ENCODE measurements at places on chromosomes 2 and 18.

DNA sequence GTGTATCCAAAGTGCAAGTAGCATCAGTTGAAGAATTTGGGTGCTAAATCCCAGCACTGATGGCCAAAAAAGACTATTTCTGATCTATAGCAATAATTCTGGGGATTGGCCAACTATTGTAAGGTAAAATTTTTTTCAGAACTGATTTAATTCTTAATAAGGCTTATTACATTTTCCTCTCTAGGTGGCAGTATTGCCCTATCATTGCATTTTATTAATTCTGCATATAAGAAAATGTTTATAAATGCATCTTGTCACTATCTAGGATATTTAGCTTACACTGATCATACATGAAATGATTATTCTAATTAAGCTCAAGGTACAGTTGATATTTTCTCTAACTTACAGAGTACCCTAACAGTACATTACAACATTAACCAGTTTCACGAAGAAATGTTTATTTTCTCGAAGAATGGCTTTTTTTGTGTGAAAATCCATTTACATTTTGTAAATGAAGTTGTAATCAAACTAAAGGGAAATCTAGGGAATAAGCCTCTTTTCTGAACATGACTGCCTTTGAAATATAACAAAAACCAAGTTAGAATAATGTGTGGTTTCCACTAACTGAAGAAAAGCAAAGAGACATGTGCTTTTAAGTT lies 11.0 kb downstream of the TTN start:
- peak; percentile 38 for DNase-seq

DNA sequence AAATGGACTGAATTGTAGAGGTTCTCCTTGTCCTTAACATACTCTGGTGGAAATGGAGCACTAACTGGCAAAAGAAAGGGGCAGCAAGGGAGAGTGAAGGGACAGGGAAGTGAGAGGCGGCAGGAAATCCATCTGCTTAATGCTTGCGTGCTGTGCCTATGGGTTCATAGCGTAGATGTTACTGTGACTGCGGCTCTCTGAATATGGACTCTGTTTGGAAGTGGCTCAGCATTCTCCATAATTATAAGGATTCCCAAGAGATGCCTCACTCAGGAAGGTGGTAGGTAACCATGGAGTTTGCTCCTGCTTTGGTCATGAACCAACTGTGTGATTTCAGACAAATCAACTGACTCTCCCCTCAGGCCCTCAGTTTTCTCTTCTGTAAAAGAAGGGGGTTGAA lies 50.0 kb downstream of the MYO3B start:
- DNase-seq = no peak

DNA sequence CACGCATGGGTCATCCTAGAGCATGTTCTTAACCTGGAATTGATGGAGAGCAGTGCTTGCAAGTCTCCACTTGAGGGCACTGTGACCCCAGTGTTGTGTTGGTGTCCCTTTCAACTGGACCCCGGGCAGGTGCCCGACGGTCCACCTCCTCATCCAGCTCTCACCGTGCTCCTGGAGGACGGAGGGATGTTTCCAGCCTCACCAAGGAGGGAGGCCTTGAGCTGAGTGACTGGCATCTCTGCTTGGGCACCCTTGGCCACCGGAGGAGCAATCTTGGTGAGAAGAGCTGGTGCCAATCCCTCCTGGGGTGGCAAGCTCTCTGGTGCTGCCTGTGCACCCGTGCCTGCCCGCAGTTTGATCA lies 45.4 kb upstream of the ASB18 start:
- no peak for DNase-seq

- peak; percentile 75 for DNase-seq
Observed at GRCh38 chr2:40095000-40095399, 315.9 kb upstream of the THUMPD2 start.

DNA sequence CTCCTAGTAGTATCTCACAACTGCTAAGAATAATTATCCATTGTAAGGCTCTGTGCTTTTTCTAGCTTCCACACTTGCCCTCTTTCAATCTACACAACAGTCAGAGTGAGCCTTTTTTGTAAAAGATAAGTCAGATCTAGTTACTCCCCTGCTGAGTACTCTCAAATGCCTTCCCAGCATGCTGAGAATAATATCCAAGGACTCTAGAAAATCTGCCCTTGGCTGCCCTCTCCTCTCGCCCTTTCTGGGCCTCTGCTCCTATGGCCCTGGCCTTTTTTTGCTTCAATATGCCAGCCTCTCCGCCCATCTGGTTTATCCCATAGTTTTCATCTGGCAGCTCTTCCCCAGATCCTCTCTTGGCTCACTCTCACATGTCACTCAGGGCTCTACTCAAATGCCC lies 455.9 kb upstream of the UBE2E3 start:
- DNase-seq = peak; percentile 2

- DNase-seq = peak; percentile 64
Observed at GRCh38 chr2:17857021-17857420, 21.4 kb upstream of the KCNS3 start.

GRCh38 chr2:166891727-166892126 lies 3.4 kb downstream of the XIRP2 start:
- no peak for DNase-seq

- DNase-seq = no peak
Observed at GRCh38 chr2:80070587-80070986, 234.0 kb downstream of the LRRTM1 start.

GRCh38 chr2:235054919-235055318 lies 103.1 kb downstream of the SH3BP4 start:
- DNase-seq = no peak

DNA sequence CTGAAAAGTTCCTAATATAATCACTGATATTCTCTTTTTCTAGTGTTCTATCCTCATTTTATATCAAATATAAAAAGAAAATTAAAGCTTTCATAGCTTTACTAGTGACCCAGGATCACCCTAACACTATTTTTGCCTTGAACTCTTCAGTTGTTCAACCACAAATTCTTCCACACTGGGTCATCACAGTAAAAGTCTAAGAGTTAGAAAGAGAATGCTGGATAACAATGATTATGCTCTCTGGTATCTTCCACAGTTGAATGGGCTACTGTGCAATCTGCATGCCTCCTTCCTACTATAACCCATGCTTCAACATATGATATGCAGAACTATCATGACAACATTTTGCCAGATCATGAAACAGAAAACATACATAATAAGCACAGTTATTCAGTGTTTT lies 32.3 kb downstream of the CHN1 start:
- DNase-seq = peak; percentile 76

- no peak for DNase-seq
Observed at GRCh38 chr18:13280070-13280795, 61.7 kb downstream of the LDLRAD4 start.

DNA sequence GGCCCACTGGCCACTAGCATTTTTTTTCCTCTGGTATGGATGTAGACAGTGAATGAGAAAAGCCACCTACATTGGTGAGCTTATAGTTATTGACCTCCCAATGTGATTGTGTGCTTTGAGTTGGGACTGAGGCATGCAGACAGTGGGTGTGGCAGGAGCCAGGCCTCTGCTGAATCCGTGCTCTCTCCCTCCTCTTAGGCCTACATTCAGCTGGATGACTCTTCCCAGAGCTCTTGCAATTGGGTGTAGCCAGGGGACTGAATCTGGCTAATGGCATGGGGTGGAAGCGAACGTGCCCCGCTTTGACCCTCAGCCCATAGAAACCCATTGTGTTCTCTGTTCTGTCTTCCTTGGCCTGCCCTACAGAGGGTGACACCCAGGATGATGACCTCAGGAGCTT lies 698.3 kb upstream of the HS6ST1 start:
- DNase-seq = no peak

GRCh38 chr18:50665519-50665918 lies 105.6 kb downstream of the MAPK4 start:
- no peak for DNase-seq

DNA sequence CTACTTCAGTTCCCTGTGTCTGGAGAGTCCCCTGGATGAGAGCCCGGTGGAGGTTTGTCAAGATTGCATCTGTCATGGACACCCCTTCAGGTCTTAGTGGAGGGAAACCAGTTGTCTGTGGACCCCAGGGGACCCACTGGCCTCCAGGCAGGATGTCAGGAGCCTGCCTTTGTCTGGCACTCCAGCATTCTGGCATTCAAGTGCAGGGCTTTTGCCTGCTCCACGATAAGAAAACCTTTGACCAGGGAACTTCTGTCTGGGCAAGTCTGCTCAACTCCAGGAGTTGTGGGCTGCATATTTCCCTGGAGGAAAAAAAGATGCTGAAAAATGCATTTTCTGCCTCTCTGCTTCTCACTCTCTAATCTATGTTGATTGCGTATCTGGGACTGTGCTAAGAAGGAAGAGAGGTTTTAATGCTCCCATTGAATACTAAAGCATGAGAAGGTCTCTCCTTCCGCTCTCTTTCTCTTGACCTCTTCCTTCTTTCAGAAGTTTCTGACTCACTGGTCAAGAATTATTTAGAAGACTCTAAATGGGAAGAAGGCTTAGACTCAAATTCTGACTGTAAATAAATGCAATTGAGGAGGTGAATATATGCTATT lies 104.5 kb downstream of the MMADHC start:
- no peak for DNase-seq

- DNase-seq = no peak
Observed at GRCh38 chr18:47799376-47799775, 131.1 kb downstream of the SMAD2 start.

DNA sequence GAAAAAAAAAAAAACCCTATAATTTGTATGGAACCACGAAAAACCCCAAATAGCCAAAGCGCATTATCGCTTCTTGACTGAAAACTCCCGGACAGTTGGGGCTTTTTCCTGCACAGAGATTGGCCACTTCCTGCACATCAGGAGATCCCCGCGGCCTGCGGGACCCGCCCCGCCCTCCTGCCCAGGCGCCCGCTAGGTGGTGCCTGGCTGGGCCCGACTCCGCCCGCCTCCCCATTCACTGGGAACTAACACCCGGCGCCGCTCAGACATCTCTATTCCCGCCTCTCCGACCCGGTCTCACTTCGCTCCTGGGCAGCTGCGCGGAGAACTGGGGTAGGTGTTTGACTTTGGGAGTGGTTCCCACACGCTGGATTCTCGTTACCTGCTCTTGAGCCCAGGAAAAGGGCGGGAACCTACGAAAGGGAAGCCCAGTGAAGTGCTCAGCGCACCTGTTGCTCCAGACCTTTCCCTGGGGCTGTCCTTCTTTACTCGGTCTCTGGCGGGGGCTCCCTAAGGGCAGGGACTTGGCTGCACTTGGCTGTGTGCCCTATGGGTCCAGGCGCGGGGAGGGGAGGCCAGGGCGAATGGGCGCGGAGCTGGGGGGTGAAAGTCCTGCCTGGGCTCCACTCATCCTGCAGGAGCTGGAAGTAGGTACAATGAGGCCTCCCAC lies at the start of gene HMSD:
HMSD (plus strand) TSS at position 234 of the 670 bp plus-strand sequence. CDS start 4,155 bp downstream, outside the sequence.
- DNase-seq = no peak

DNA sequence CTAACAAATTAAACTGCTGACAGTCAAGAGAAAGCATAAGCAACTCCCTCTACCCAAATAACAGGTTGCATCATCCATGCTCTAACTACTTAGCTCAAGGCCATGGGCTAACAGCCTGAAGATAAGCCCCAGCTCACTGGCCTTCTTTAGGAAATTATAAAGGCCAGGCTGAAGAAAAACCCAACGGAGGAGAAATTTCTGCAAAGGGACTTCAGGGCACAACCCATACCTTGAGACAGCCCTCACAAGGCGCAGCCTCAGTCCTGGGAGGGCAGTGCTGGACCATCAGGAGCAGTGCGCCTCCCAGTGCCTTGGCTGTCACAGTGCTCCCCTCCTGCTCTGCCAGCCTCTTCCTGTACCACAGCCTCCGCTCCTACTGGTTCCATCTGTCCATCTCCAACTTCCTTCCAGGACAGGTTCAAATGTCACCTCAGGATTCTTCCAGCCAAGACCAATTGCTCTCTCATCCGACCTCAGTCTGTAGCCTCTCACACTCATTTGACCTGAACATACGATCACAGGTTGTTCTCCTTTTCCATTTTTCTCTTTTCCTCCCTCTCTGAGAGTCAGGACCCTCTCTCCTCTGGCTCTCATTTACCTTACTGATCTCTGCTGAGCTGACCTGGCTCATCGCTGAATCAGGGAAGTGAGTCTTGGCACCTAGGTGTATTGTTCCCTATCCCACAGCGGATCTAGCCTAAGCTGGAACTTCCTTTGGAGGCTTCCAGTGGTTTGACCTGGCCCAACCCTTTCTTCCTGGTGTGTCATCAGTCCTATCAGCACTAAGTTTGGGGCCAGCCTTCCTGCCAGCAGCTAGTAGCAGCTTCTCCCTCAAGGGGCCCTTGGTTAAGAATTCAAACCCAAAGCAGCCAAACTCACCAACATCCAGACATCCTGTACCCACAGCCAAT lies 1.9 kb downstream of the MCFD2 start:
- peak; percentile 81 for DNase-seq

GRCh38 chr2:150520033-150520432 lies 32.6 kb upstream of the RND3 start:
- no peak for DNase-seq

GRCh38 chr2:182018218-182018617 lies 32.6 kb downstream of the PPP1R1C start:
- DNase-seq = peak; percentile 56

DNA sequence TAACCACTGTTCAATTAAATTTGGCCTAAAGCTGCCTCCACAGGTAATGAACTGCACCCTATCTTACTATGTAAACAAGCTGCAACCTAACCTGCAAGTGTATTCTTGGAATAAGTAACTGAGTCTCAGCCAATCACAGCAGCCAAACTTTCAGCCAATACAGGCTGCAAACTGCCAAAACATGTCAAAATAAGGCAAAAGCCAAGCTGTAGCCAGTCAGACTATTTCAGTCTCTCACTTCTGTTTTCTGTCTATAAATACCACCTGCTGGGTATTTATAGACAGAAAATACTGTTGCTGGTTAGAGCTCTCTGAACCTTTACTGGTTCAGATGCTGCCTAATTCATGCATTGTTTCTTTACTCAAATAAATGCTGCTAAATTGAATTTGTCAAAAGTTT lies 14.3 kb downstream of the C2orf76 start:
- no peak for DNase-seq

DNA sequence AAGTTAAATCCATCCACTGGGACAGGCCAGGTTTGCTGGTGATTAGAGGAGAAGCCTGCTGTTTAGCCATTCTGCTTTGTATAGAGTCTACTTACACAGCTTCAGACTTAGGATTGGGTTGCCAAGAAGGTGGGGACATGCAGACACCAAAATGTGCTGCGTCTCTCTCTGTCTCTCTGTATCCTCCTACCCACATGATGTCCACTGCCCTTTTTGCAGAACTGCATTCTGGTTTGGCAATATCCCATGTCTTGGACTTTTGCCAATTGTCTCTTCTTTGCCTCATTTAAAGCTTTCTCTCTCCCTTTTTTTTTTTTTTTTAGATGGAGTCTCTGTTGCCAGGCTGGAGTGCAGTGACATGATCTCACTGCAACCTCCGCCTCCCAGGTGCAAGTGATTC lies 261.1 kb upstream of the FN1 start:
- no peak for DNase-seq

DNA sequence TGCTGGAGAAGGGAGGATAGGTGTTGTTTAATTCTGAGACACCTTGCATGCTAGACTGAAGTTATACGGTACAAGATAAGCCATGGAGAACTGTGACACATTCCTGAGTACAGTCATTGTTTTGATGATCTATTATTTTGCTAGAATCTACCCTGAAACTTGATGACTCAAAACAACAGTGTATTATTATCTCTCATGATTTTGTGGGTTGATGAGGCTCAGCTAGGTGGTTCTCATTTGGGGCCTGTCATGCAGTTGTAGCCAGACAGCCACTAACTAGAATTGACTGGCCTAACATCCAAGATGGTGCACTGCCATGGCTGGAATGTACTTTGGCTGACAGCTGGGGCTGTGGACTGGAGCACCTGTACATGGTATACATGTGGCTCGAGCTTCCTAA lies 5.4 kb upstream of the IL1R1 start:
- DNase-seq = no peak

GRCh38 chr2:60628026-60628425 lies 74.6 kb upstream of the BCL11A start:
- DNase-seq = no peak
